HFFc6 (cell line): ENCODE measurements at places on chromosomes 5 and 9. TPM values are rescaled to one million over a fixed set of nuclear protein-coding genes. Genes with fewer than 3 reads are reported as not detected.

The REEP2 gene
- total RNA-seq = 31.0 to 39.7 TPM (median 34.5 TPM) in 3 replicates

The MRPS30 gene
- total RNA-seq = 31.0 to 31.9 TPM (median 31.4 TPM) in 3 replicates

The RANBP3L gene
- total RNA-seq = not detected in 2 replicates

The ADAMTSL2 gene
- total RNA-seq = 0.10 TPM in 1 of 3 replicates, not detected in the others

The UGT3A1 gene
- not detected in 3 replicates for total RNA-seq

The PCDHA13 gene
- not detected in 3 replicates for total RNA-seq

The SLC4A9 gene
- not detected in 2 replicates for total RNA-seq

The CTXN3 gene
- total RNA-seq = not detected in 2 replicates

The IQGAP2 gene
- 0.12 to 0.21 TPM in 2 of 3 replicates, not detected in the other for total RNA-seq

The PCDHB2 gene
- total RNA-seq = 4.2 to 8.2 TPM (median 7.8 TPM) in 3 replicates

The MRPS2 gene
- total RNA-seq = 37.8 to 45.1 TPM (median 40.7 TPM) in 3 replicates

The WDR31 gene
- total RNA-seq = 0.85 to 1.5 TPM (median 1.4 TPM) in 3 replicates

The GARIN3 gene
- not detected in 3 replicates for total RNA-seq

The CDH9 gene
- not detected in 3 replicates for total RNA-seq

The ALDH1A1 gene
- 176 to 622 TPM (median 197 TPM) in 3 replicates for total RNA-seq

The PTGS1 gene
- total RNA-seq = 30.5 to 109 TPM (median 36.0 TPM) in 3 replicates

DNA sequence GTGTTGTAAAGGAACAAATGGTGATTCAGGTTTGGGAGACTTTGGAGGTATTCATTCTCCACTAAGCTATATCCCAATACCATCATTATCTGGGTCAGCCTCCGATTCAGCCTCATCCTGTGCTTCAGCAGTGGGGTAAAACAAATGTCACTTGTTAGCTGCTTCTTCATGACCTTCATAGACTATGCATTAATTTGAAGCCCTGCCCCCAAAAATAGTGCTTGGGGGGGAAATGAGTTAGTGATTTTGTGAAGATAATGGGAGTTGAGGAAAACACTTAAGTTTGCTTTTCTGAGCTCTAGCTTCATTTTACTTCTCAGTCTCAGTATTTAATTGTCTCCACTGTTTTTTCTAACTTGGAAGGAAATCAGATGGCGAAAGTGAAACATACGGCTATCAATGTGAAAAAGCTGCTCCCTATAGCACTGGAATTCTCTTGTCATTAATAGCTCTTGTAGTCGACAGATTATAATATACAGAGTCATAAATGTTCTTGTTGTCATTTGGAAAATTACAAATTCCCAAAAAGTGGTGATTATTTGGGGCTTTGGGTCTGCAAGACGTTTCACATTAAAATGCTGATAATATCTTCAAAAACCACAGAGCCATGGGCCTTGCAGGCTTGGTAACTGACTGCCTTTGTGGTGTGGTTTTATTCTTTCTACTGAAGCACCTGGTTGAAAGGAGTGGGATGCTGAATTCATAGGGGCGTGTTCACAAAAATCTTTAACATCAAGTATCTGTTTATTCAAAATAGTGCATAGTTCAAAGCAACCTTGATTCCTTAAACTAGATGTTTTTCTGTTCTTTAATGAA lies 40.0 kb downstream of the PIK3R1 start:
- peaks cover 57% of the 10 kb centered on the region for H3K4me1 ChIP-seq
- H3K27me3 ChIP-seq = no peaks in the 10 kb centered on the region
- H3K27ac ChIP-seq = peak overlapping the region; percentile 45; the same call in 1 of the 2 replicates
- H3K4me3 ChIP-seq = no peak overlapping the region
- no peak for DNase-seq

GRCh38 chr5:14331386-14331781 lies 188.2 kb downstream of the TRIO start:
- no peak overlapping the region for H3K4me3 ChIP-seq
- DNase-seq = no peak
- H3K36me3 ChIP-seq = peaks cover 55% of the 10 kb centered on the region
- H3K27me3 ChIP-seq = peaks cover 21% of the 10 kb centered on the region
- peaks cover 54% of the 10 kb centered on the region for H3K4me1 ChIP-seq

DNA sequence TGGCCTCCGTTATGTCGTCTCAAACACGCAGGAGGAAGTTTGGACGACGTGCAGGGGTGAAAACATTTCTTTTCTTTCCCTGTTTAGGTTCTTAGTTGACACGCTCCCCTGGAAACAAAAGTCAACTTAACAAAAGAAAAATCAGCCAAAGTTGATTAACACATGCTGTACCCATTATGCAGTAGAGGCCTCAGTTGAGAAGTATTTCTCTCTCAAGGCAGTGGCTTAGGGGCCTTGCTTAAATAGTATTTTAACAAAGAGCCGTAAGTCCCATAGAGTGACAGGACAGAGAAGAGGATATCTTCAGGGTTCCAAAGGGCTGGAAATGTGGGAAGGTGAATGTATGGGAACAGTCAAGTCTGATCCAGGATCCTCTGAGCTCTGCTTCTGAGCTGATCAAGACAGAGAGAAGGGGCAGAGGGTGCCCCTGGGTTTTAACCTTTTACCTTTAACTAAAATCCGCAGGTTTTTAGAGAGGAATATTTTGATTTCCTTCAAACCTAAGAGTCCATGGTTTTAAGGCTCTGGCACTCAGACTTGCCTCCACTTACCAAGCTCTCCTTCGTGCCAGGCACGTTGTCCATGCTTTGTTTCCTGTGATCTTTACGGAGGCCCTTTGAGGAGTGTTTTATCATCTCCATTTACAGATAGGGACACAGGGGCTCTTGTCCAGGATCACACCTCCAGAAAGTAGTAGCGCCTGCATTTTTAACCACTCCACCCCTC lies 629 bp upstream of the CD74 start:
- no peak for DNase-seq
- peaks cover 8% of the 10 kb centered on the region for H3K4me1 ChIP-seq
- no peaks in the 10 kb centered on the region for H3K36me3 ChIP-seq

DNA sequence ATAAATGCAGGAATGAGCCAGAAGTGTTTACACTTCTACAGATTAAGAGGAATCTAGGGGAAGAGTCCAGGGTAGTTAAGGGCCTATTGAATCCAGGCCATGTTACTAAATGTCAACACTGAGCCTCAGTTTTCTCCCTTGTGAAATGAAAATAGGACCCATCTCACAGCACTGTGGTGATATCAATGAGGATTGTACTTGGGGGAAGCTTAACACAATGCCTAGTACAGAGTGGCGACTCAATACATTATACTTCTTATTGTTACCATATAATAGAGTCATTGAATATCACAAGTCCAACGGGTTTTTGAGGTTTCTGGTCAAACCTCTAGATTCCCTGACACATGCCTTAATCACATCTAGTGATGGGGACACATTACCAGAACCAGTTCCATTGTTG lies 4.6 kb downstream of the TRUB2 start:
- no peaks in the 10 kb centered on the region for H3K4me1 ChIP-seq
- DNase-seq = no peak
- H3K27me3 ChIP-seq = no peaks in the 10 kb centered on the region; the same call in 1 of the 2 replicates

GRCh38 chr5:142597546-142598337 lies 88.1 kb downstream of the FGF1 start:
- H3K4me3 ChIP-seq = peak overlapping the region; percentile 40
- no peaks in the 10 kb centered on the region for H3K27me3 ChIP-seq
- peaks cover 51% of the 10 kb centered on the region for H3K4me1 ChIP-seq
- peak; percentile 85 for DNase-seq
- peaks cover 14% of the 10 kb centered on the region for H3K36me3 ChIP-seq

DNA sequence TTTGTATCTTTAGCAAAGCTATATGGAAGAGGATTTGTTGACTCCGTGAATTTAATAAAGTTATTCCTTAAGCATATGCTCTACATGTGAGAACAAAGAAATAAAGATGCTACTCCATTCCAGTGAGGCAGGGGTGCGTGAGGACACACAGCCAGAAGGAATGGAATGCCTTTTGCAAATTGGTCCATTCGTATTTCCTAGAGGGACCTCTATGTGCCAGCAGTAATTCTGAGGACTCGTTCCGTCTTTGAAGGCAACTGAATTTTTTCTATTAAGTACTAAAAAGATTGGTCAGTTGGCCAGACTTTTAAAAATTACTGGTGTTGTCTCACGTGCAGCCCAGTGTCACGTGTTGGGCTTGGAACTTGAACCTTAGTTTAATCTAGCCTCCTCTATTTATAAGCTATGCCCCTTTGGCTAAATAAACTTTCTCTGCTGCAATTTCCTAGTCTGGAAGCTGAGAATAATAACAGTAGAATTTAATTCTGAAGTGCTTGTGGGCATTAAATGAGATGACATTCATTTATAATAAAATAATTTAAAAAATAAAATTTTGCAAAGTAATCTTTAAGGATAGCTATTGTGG lies 13.9 kb downstream of the RAI14 start:
- peaks cover 65% of the 10 kb centered on the region for H3K4me1 ChIP-seq
- H3K36me3 ChIP-seq = peaks cover 23% of the 10 kb centered on the region
- DNase-seq = no peak
- H3K27ac ChIP-seq = peak overlapping the region; percentile 29; the same call in 1 of the 2 replicates

DNA sequence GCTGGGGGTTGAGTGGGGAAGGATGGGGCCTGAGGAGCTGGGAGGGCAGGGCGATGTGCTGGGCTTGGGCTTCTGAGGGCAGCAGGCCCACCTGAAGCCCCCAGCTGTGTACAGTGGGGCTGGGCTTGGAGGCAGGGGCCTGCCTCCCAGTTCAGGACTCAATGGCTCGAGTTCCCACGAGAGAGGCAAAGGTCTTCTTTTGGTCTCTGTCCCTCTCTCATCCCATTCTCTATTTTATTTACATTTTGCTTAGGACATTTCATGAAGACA lies 180.6 kb downstream of the MACROH2A1 start:
- no peak for DNase-seq
- no peaks in the 10 kb centered on the region; the same call in none of the 2 replicates for H3K27me3 ChIP-seq
- H3K36me3 ChIP-seq = no peaks in the 10 kb centered on the region
- H3K4me3 ChIP-seq = no peak overlapping the region
- peaks cover 9% of the 10 kb centered on the region; the same call in 1 of the 2 replicates for H3K4me1 ChIP-seq

- H3K27ac ChIP-seq = no peak overlapping the region
- DNase-seq = no peak
- H3K4me3 ChIP-seq = no peak overlapping the region
- no peaks in the 10 kb centered on the region for H3K4me1 ChIP-seq
- H3K36me3 ChIP-seq = no peaks in the 10 kb centered on the region
Observed at GRCh38 chr5:100757618-100758017, 145.5 kb downstream of the ST8SIA4 start.

DNA sequence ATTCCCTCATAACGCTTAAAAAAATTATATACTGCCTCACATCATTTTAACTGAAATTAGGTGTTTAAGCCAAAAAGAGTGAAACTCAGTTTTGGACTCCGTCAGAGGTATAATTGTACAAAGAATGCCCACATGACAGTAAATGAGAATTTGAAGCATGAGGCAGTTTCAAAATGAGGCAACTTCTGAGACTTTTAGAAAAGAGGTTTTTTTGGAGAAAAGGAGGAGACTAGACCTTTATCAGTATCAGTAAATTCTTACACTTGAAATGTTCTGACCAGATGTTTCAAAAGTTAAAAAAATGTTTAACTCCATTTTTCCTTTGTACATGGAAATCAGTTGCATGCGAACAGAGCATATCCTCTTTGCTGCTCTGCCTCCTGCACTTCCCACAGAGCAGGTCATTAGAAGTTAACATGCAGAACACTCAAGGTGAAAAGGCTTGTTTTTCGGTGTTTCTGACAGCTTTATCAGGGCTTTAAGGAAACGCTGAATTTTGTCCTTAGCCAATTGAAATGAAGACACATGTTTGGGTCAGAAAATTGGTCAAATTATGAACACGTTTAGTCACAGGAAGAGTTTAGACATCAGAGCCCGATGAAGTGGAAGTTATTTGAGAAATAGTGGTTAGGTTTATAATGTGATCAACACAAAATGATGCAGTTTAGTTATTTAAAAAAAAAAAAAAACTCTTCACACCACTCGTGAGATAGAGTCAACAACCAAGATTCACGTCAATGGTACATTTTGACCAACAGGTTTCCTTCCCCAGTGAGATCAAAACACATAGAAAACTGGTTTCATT lies 59.5 kb downstream of the PIK3R1 start:
- H3K27me3 ChIP-seq = no peaks in the 10 kb centered on the region; the same call in 1 of the 2 replicates
- H3K4me3 ChIP-seq = no peak overlapping the region
- peaks cover 36% of the 10 kb centered on the region for H3K36me3 ChIP-seq
- H3K27ac ChIP-seq = no peak overlapping the region
- H3K4me1 ChIP-seq = peaks cover 57% of the 10 kb centered on the region
- no peak for DNase-seq

GRCh38 chr5:142784401-142784955 lies 14.3 kb downstream of the ARHGAP26 start:
- no peak overlapping the region for H3K27ac ChIP-seq
- H3K4me1 ChIP-seq = peaks cover 34% of the 10 kb centered on the region
- DNase-seq = no peak
- peak overlapping the region; percentile 74; the same call in 1 of the 2 replicates for H3K4me3 ChIP-seq
- H3K27me3 ChIP-seq = peaks cover 4% of the 10 kb centered on the region

- H3K4me1 ChIP-seq = no peaks in the 10 kb centered on the region
- peaks cover 11% of the 10 kb centered on the region for H3K36me3 ChIP-seq
- no peaks in the 10 kb centered on the region for H3K27me3 ChIP-seq
Observed at GRCh38 chr9:5122116-5122515, 63.3 kb downstream of the INSL6 start.

- no peak overlapping the region for H3K27ac ChIP-seq
- H3K27me3 ChIP-seq = no peaks in the 10 kb centered on the region
- no peaks in the 10 kb centered on the region for H3K36me3 ChIP-seq
- H3K4me3 ChIP-seq = no peak overlapping the region
- DNase-seq = no peak
Observed at GRCh38 chr9:137956039-137956438, 78.5 kb downstream of the CACNA1B start.

DNA sequence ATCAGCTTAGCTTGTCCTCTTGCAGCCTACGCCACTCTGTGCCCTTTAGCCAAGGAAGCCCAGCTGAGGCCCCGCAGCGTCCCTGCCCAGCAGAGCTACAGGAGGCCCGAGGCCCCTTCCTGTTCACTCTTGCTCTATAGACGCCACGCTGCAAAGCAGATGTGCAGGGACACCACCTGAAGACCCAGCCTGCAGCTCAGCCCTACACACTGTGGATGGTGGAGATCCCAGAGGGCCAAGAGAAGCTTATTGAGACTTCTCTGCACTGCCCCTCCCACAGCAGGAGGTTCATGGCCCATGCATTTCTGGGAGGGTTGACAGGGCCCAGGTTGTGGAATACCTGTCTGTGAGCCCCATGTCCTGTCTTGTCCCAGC lies 33.6 kb downstream of the IRF1 start:
- H3K4me1 ChIP-seq = peaks cover 58% of the 10 kb centered on the region
- H3K27ac ChIP-seq = peak overlapping the region; percentile 90
- H3K36me3 ChIP-seq = peaks cover 18% of the 10 kb centered on the region; the same call in 1 of the 2 replicates
- no peak for DNase-seq

GRCh38 chr5:139381837-139382761 lies 998 bp downstream of the SLC23A1 start:
- DNase-seq = no peak
- H3K4me3 ChIP-seq = no peak overlapping the region
- no peaks in the 10 kb centered on the region; the same call in none of the 2 replicates for H3K27me3 ChIP-seq
- H3K4me1 ChIP-seq = peaks cover 22% of the 10 kb centered on the region

DNA sequence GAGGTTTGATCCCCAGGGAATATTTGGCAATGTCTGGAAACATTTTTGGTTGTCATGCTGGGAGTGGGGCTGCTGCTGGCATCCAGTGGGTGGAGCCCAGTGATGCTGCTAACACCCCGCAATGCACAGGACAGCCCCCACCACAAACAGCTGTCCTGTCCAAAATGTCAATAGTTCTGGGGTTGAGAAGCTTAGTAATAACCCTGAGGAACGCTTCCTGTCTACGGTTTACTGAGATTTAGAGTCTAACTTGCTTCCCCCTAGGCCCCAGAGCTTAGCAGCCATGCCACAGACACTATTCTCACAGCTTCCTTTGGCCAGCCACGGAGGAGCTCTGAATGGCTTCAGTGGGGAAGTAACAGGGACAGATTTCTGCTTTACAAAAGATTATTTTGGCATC lies 66.5 kb downstream of the MSX2 start:
- H3K4me1 ChIP-seq = no peaks in the 10 kb centered on the region
- no peak overlapping the region for H3K27ac ChIP-seq
- no peaks in the 10 kb centered on the region for H3K36me3 ChIP-seq
